ENCODE measurements at places on chromosomes 2 and 18.

GRCh38 chr2:222336442-222336841, 37.6 kb upstream of the PAX3 start:
- DNase-seq: no peak

DNA sequence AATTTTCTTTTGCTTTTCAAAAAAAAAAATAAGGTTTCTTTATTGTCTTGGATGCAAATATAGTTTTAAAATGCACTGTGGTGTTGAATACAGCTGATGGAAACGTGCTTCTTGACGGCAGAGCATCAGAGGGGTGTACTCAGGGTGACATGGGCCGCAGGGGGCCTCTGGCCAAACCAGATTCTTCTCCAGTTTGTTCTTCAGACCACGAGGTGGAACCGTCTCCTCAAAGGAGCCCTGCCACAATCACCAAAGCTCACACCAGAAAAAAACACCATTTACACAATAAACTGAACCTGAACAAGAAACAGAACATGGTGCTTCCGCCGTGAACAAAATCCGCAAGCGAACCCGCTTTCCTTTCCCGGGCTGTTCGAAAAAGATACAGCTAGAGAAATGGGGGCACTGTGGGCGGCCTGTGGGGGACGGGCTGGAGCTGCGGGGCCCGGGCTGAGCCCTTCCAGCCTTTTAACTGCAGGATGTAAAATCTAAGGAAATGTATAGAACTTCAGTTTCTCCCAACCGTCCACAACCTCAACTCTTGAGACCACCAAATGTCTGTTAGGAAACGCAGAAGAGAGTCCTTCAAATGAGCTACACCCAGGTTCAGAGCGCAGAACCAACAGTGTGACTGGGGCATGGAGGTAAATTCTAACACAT, 34.5 kb downstream of the PSMG2 start:
- DNase-seq: no peak

DNA sequence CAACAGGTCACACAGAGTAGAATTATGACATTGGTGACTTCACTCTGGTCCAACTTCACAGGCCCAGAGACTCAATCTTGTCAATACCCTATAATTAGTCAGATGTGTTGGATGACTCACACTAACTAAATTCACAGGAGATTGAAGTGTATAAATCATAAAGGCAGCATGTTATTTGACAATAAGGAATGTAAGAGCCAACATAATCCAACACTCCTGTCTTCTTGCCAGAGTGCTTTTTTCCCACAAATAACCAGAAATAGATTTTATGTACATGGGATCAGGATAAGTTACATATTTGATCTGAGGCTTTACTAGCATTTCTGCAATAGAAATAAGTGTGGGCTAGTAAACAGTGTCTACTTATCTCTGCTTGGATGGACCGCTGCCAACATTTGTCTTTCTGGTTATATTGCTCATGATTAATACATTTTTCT, 42.2 kb upstream of the ZSWIM2 start:
- no peak for DNase-seq

- no peak for DNase-seq
These were observed 42.1 kb upstream of the SIGLEC15 start for GRCh38 chr18:45783097-45784075.

- no peak for DNase-seq
These were observed 104.6 kb downstream of the UNC80 start for GRCh38 chr2:209876211-209876610.

DNA sequence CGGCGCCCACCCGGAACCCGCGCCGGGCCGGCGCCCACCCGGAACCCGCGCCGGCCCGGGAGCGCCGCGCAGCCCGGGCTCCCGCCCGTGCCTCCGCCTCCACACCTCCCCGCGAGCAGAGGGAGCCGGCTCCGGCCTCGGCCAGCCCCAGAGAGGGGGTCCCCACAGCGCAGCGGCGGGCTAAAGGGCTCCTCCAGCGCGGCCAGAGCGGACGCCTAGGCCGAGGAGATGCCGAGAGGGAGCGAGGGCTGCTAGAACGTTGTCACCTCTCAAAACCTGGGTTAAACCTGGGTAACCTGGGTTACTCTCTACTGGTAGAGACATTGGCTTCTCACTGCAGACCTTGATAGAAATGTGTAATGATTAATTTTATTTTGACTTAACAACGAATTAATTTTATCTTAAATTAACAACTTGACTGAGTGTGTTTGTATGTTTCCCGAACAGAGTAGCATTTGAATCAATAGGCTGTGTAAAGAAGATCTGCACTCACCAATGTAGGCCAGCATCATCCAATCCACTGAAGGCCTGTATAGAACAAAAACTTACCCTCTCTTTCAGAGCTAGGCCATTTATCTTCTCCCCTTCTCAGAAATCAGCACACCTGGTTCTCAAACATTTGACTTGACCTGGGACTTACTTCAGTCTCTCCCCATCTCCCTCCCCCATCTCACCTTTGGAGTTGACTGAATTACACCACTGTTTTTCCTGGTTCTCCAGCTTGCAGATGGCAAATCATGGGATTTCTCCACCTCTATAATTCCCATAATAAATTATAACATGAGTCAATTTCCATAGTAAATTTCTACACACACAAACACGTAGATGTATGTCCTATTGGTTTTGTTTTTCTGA, 242.7 kb downstream of the ASXL3 start:
- DNase-seq: no peak

DNA sequence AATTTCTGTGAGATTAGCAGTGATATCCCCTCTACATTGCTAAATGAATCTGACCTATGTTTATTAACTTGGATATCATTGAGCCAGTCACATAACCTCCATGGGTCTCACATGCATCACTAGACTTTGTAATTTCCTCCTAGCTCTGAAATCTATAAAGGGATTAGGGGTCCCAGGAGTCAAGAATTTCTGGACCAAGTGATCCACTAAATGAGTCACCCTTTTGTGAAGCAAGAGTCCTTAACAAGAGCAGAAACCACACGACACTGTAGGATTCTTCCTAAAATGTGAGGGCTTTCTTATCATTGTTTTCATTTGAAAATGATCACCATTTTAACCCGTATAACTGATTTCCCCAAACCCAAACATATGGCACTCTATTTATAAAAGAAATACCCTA, 90.3 kb downstream of the DHRS9 start:
- no peak for DNase-seq

DNA sequence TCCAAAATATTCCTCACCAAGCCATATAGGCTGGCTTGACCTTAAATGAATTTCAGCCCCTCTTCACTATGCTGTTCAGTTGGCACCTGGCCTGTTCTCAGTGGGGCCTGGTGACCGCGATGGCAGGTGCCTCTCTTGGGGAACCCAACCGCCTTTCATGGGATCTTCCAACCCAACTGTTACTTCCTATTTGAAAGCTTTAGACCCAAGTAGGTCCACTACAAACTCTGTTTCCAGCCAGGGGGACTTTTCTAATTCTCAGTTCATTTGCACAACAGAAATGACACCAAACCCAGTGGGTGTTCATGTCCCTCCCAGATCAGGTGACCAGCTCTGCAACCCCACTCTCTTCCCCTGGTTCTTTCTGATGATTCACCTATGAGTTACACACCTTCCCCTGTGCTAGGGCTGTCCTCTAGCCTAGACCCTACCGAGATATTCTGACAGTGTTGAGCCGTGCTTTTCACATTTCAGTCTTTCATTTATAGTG, 35.6 kb upstream of the NDUFV2 start:
- DNase-seq: no peak

DNA sequence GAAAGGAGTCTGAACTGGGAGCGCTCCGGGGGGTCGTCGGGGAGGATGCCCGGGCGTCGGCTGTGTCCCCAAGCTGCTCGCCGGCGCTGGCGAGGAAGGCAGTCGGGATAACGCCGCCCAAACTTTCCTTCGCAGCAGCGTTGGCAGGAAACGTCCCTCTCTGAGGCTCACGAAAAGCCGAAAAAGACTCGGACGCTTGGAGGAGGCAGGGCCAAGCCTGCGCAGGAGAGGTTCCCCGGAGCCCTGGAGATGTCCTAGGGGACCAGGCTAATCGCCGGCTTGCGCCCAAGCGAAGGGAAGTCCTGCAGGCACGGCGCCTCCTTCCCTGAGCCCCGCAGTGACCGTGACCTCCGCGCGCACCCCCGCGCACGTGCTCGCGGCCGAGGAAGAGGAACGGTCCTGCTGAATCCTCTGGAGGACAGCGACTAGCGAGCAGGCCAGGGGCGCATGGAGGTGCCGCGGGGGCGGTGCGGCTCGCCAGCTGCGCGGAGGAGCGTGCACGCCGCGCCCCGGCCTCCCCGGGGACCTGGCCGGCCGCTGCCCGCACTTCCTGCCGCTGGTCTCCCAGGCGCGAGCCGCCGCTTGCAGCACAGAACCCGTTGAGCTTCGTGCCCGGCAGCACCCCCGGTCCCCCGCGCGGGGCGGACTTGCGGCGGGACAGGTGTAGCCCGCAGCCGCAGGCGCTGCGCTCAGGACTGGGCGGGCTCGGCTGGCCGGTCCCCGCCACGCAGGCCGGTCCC, at the start of gene SH3RF3:
Gene SH3RF3 (plus strand): TSS at position 590 of the 740 bp plus-strand sequence.
- peak; percentile 52 for DNase-seq

DNA sequence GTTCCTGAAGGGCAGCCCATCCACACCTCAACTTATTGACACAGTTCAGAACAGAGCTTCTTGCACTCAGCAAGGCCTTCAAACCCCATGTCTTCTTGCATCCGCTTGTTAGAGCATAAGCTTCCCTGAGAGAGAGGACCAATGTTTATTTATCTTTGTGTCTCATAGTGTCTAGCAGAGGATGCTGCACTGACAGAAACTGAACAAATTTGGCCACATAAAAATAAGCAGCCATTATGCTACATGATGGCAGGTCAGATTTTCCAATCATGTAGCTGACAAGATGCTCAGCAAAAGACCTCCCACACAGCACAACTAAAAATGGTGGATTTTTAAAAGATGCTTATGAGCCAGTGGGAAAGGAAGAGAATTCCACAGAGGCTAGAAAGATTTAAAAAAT, 38.1 kb upstream of the SIGLEC15 start:
- no peak for DNase-seq

DNA sequence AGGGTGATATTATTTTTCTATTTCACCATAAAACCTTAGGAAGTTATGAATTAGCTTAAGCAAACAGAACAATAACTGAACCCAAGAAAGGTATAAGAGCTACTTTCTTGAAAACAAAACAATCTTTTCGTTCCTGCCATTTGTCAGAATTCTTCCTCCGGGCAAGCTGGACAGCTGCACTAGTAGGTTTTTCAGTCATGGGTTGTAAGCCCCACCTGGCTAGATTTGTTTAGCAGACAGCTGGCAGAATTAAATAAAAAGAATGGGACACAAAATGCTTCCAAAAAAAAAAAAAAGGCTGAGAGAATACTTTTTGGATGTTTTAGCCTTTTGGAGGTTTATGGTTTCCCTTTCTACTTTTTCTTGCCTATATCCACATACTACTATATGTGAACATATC, 694.1 kb downstream of the ARHGAP15 start:
- DNase-seq: no peak

GRCh38 chr2:122061206-122061605, 305.8 kb downstream of the TSN start:
- no peak for DNase-seq

DNA sequence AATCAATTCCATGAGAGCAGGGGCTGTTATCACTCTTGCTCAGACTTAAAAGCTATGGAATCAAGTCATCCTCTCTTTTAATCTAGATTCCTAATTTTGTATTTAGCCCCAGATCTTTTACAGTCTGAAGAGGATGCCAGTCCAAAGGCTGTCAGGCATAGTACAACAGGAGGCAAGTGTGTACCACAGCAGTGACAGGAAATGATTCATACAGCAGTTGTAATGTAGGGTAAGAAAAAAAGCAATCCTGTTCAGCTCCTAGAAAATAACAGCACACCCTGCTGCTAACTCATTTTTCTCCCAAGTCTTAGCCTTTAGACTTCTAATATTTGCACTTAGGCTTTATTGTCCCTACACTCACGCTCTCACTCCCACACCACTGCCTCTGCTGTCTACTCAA, 127.8 kb upstream of the SYT4 start:
- no peak for DNase-seq

- no peak for DNase-seq
These were observed 176.3 kb downstream of the TWIST2 start for GRCh38 chr2:239024226-239024625.

- DNase-seq: no peak
These were observed 21.3 kb downstream of the MAPRE3 start for GRCh38 chr2:26991717-26992116.

DNA sequence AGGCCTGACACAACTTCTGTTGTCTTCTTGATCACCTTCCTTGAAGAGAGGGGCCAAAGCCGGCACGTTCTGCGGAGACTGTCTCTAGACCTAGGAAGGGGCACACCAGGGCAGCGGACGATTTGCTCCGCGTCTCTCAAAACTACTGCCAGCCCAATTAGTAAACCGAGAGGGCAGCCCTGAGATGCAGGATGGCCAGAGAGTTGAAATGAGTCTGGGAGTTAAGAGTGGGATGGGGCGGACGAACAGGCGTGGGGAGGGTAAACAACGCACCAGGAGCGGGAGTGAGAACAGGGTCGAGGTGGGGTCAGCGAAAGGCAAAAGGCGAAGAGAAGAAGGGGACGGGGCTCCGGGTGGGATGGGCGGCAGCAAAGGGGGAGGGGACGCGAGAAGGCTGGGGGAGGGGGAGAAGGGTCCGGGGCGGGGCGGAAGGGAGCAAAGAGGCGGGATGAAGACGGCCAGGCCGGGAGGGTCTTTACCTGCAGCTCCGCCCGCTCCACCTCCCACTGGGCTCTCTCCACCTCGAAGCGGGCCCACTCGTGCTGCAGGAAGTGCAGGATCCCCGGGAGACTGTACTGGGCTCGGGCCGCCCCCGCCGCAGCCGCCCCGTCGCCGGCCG, 476 bp downstream of the STRN start:
- peak; percentile 65 for DNase-seq

Data from stimulated activated CD4-positive, alpha-beta T cell treated with anti-CD3 and anti-CD28 coated beads, Interleukin-15, amount 100 ng/mL, for 24 hours (primary cell).